ENCODE measurements at places on chromosomes 16 and 17. TPM values are rescaled to one million over a fixed set of nuclear protein-coding genes. Genes with fewer than 3 reads are reported as not detected.

Gene ZG16
- total RNA-seq, result not detected

Gene MPV17L
- 3.3 TPM for total RNA-seq

Gene IRX3
- total RNA-seq, result 5.9 TPM

Gene PIRT
- total RNA-seq, result not detected

Gene PDILT
- total RNA-seq, result not detected

Gene FOXC2
- total RNA-seq, result 30.0 TPM

Gene TP53TG3B
- total RNA-seq, result not detected

Gene TACO1
- total RNA-seq, result 24.3 TPM

Gene CD300C
- not detected for total RNA-seq

Gene COQ7
- total RNA-seq, result 8.1 TPM

Gene ABCC3
- total RNA-seq, result 61.5 TPM

Gene BRICD5
- 3.8 TPM for total RNA-seq

Gene CTRB1
- not detected for total RNA-seq

Gene CHST6
- 0.89 TPM for total RNA-seq

Gene MLKL
- total RNA-seq, result 12.7 TPM

Gene SCIMP
- total RNA-seq, result not detected

Gene CSH2
- total RNA-seq, result not detected

Gene ASIC2
- 1.4 TPM for total RNA-seq

Gene GPR139
- not detected for total RNA-seq

Gene KRTAP4-5
- total RNA-seq, result not detected

Gene DPEP2NB
- total RNA-seq, result not detected

Gene LITAFD
- not detected for total RNA-seq

Gene CLEC18C
- total RNA-seq, result 2.1 TPM

Gene CALB2
- not detected for total RNA-seq

Gene KRTAP2-3
- 2.6 TPM for total RNA-seq

Gene ZNF469
- total RNA-seq, result 8.5 TPM

Gene PERCC1
- total RNA-seq, result not detected

Gene CASKIN1
- 0.38 TPM for total RNA-seq

Gene CCL15
- total RNA-seq, result not detected

Gene CLEC18A
- 15.8 TPM for total RNA-seq

Gene HOXB4
- total RNA-seq, result 4.1 TPM

Gene TAT
- total RNA-seq, result not detected

Gene CYB561
- total RNA-seq, result 12.7 TPM

Gene GPR179
- total RNA-seq, result not detected
